ENCODE measurements at places on chromosomes 2 and 18. TPM values are rescaled to one million over a fixed set of nuclear protein-coding genes. Genes with fewer than 3 reads are reported as not detected.

The NPAS2 gene
- 12.5 TPM for polyA plus RNA-seq

DNA sequence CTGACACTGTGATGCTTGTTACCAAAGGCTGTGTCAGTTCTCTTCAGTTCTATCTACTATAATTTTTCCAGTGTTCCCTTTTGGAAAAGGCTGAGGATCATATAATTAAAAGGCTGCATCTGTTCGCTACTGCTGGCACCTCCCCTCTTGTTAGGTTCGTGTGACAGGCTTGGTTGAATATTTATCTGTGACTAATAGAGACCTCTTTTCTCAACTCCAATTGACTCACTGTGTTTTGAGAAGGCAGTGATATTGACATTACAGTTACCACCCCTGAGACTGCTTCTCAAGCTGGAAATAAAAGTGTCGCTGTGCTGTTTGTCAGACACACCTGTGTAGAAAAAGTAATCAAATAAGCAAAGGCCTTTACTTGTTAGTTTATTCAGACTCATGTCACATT, 205.5 kb upstream of the KCNH7 start:
- DNase-seq = no peak

The MAP3K19 gene
- polyA plus RNA-seq = 0.73 TPM

The AGAP1 gene
- polyA plus RNA-seq = 20.2 TPM

The PPP1R7 gene
- 85.9 TPM for polyA plus RNA-seq

DNA sequence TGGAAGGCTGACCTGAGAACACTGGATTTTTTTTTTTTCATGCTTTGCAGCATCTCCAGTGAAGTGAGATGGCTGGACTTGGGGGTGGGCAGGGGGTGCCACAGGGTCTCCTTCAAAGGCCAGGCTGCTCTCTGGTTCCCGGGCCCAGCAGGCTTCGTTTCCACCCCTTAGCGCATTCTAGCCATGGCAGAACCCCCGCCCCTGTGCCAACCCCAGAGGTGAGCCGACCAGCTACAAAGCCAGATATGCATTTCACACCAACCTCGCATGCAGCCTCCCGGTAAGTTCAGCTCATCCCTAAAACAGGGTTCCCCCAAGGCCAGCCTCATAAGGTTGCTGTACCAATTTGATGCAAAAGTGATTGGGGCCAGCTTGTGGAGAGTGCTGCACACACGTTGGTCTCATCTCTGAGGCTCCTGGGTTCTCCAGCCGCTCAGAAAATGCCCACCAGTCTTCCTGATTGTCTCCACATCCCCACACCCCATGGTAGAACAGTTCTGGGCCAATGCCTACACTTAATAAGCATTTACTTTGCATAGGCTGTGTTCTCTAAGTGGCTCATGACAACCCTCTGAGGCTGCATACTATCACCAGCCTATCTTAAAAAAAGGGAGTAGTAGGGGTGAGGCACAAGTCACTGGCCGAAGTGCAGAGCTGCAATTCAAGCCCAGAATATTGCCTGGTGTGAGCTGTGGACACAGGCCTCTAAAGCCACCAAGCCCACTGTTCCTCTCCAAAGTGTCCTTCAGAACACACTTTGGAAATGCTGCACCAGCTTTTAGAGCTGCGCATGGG, 23.3 kb downstream of the SMAD7 start:
- no peak for DNase-seq

DNA sequence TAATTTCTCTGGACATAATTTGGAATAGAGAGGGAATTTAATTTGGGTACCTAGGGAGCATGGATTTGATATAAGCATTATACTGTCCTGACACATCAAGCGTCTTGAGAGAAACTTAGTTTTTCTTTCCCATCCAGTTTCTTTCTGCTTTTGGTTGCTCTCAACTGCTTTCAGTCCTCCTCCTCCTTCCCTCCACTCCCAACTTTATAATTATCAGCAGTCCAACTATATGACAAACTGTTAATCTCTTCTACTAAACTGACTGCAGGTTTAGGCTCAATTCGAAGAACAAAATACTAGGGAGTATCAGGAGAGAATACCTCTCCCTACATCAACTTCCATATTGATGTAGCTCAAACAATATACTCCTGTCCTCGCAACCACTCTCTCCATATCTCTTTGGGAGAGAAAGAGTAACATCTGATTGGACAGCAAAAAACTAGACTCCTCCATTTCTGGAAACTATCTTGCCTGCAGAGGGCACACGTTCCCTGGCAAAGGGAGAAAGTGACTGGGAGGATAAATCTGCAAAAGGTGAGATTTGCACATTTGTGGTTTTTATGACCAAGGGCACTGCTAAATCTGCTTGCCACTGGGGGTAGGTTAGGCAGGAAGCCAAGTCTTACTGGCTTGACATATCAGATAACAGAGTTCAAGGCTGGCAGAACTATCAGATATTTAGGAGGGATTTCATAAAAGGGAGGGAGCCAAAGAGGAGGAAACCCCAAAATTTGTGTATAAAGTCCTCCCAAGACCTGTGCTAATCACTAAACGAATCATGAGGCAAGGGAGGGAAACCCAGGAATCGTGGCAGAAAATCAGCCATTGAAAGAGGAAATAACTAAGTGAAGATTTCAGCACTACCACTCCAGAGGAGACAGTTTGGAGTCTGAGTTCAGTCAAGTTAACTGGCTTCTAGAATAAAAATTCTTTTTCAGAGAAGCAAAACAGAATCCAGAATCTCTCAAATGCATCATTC, 40.0 kb downstream of the ICA1L start:
- DNase-seq = no peak

- no peak for DNase-seq
These were observed 59.5 kb downstream of the IRS1 start for GRCh38 chr2:226740039-226740648.

Measured in right renal pelvis (tissue), 4 donors.